ENCODE measurements at places on chromosomes 6 and 20.
A peak's percentile ranks its signal among the peaks of the same experiment; 100 is the strongest.

DNA sequence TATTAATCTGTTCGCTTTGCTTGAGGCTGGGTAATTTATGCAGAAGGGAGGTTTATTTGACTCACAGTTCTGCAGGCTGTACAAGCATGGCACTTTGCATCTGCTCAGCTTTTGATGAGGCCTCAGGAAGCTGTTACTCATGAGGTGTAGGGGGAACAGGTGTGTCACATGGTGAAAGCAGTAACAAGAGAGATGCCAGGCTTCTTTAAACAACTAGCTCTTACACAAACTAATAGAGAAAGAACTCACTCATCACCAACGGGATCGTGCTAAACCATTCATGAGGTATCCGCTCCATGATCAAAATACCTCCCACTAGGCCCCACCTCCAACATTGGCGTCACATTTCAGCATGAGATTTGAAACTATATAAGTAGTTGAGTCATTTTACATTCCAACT is 34.4 kb upstream of the GCLC start:
- no peak for DNase-seq

GRCh38 chr6:54910921-54911320 is 64.3 kb downstream of the FAM83B start:
- DNase-seq, result no peak

- DNase-seq, result no peak
These were observed 274.8 kb upstream of the RGS17 start for GRCh38 chr6:153405931-153406330.

GRCh38 chr20:44735816-44736169 is 9.9 kb upstream of the KCNK15 start:
- no peak for DNase-seq

- DNase-seq, result peak; percentile 79
These were observed 100.0 kb downstream of the NOL4L start for GRCh38 chr20:32484958-32485769.

All from stimulated activated CD8-positive, alpha-beta memory T cell treated with anti-CD3 and anti-CD28 coated beads, Interleukin-15, amount 100 ng/mL, for 4 hours (primary cell).